Occipital lobe (tissue), 3 donors: ENCODE measurements at places on chromosomes 2 and 18. TPM values are rescaled to one million over a fixed set of nuclear protein-coding genes. Genes with fewer than 3 reads are reported as not detected.

- DNase-seq: no peak
These were observed 40.6 kb downstream of the ZNF516 start for GRCh38 chr18:76454418-76454817.

The SCN7A gene
- 1.6 TPM for total RNA-seq

The LAMA3 gene
- 1.4 TPM for total RNA-seq

GRCh38 chr2:21372654-21373053 lies 248.9 kb downstream of the TDRD15 start:
- DNase-seq: no peak

The SLC9A4 gene
- 0.62 TPM for total RNA-seq

DNA sequence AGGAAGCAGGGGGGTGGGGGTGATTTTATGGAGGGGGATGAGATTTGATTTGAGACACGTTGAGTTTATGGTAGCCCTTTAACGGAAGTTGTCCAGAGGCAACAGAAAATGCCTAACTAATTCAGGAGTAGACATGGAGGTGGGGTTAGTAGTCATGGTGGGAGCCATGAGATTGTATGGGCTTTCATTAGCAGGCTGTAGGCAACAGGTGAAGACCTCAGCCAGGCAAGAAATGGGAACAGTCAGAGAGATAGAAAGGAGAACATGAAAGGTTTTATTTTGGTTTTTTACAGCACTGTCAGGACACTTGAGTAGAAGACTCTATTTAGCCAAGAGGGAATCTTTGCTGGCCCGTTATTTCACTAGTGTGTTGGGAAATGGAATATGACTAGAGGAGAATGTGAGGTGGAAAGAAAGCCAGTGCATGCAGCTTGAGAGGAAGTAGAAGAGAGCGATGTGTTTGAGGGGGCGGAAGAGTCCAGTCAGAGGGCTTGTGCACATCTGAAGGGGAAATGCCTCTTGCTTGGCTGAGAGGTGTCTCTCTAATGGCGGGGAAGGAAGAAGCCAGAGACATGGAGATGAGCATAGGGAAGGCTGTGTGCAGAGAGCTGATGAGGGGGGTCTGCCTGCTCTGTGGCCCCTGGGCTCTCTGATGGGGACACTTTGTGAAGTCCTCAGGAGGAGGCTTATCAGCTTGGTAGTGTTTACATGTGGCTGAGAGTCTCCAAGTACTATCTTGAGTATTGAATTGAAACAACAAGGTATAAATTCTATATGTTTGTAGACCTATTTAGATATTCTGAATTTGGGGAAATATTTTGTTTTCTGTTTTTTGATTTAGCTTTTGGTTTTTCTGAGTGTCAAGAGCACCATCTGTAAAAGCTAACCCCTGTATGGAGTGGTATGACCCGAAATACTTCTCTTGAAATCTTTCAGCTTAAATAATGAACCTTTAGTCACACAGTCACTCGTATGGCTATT lies 66.9 kb upstream of the ITM2C start:
- DNase-seq: no peak

The MPPE1 gene
- 17.6 TPM for total RNA-seq

GRCh38 chr2:10360850-10361588 lies 58.3 kb downstream of the HPCAL1 start:
- DNase-seq: no peak

GRCh38 chr2:144364944-144365738 lies 154.8 kb downstream of the ZEB2 start:
- DNase-seq: no peak

- DNase-seq: no peak
These were observed 26.6 kb downstream of the ONECUT2 start for GRCh38 chr18:57461652-57462269.

- no peak for DNase-seq
These were observed 15.0 kb downstream of the TPGS2 start for GRCh38 chr18:36813824-36814223.

- no peak for DNase-seq
These were observed 147.3 kb downstream of the AGAP1 start for GRCh38 chr2:235640926-235641723.

The STON1 gene
- total RNA-seq: 9.4 TPM
